ENCODE measurements at places on chromosomes 13 and 19.

GRCh38 chr13:33069365-33069764 lies 53.1 kb downstream of the KL start:
- no peak for DNase-seq

DNA sequence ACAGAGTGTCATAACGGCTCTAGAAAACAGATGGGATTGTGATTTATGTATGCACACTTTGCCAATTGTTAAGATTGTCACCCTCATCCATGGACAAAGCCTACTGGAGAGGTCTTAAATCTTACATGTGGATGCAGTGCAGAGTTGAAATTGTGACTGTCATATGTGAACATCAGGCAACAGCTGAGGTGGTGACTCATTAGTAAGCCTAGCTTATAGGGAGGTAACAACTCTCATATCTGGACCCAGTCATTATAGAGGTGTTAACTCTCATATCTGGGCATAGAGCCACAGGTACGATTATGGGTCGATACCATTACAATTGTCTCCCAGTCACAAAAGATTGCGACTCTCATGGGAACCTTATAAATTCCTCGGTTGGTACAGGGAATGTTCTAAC lies 29.8 kb upstream of the ZNF254 start:
- no peak for DNase-seq

DNA sequence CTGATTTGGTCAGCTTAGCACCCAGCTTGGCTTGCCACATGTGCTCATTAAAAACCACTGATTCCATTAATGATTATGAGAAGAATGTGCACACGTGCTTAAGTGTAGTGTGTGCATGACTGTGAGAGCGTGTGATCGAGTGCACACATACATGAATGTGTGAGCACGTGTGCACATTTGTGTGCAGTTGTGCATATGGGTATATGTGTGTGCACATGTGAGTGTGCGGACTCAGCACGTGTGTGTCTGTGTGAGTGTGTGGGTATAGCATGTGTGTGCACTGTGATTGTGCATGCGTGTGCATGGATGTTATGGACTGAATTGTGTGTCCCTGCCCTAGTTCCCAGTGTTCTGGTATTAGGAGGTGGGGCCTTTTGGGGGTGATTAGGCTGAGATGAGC lies 202.1 kb upstream of the ZNF536 start:
- DNase-seq = no peak

DNA sequence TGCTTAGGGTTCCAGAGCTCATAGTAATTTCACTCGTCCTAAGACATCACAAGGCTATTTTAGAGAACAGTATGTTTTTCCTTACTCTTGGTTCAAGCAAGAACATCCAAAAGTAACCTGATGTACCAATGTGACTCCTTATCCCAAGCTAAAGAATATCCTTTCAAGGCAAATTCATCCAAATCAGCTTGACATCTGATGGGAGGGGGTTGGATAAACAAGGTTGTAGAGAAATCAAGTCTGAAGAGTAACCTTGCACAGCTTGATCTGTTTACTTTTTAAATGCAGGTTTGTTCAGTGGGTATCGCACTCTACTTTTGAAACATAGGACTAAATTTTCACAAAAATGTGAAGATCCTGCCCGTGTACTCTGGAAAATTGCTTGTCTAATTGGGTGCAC lies 201.2 kb downstream of the GGACT start:
- DNase-seq = no peak

- DNase-seq = no peak
These were observed 82.3 kb upstream of the PDCD5 start for GRCh38 chr19:32498648-32499200.

- no peak for DNase-seq
These were observed 313.3 kb downstream of the HS6ST3 start for GRCh38 chr13:96403241-96403640.

DNA sequence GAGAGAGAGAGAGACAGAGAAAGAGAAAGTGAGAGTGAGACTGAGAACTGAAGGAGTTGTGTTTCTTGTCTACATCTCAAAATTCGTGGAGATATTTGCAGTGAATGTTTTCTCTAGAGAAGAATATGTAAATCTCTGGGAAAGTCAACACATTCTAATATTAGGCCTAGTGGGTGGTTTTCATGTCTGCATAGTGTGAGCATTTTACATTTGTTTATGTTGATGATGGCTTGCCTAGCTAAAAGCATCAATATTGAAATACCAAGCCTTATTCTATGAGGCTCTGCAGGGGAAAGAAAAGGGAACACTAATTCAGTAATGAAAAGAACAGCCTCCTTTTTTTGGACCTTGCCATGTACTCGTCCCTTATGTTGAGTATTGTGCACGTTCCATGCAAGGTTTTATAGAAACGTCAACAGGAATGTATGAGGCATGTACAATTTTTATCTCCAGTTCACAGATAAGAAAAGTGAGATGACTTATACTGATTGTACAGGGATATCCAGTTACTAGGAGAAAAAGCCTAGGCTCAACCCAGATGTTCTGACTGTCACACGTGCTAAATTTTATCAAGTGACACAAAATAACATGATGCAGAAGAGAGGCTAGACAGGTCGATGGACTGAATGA lies 1288.9 kb upstream of the SLC10A2 start:
- DNase-seq = no peak

- DNase-seq = peak; percentile 71
These were observed at the start of gene ZNF577 for GRCh38 chr19:51887522-51888498. Gene ZNF577, minus strand, starts transcription at chr19:51887951. Its CDS starts 7,569 bp downstream, at chr19:51880382.

DNA sequence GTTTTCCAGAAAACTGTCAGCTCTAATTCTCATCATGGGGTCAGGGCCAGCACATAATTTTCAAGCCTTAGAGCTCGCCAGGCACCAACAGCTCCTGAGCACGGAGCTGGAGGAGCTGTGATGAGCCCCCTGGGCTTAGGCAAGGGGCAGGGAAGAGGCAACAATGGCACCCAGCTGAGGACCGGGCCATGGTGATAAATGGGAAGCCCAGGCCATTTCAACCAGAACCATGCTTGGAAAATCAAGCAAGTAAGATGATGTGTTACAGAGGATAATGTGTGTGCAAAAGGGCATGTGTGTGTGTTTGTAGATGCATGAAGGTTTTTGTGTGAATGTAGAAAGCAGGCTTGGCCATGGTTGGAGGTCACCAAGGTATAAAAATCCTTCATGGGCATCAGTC lies 66.8 kb upstream of the UBAC2 start:
- DNase-seq = no peak

DNA sequence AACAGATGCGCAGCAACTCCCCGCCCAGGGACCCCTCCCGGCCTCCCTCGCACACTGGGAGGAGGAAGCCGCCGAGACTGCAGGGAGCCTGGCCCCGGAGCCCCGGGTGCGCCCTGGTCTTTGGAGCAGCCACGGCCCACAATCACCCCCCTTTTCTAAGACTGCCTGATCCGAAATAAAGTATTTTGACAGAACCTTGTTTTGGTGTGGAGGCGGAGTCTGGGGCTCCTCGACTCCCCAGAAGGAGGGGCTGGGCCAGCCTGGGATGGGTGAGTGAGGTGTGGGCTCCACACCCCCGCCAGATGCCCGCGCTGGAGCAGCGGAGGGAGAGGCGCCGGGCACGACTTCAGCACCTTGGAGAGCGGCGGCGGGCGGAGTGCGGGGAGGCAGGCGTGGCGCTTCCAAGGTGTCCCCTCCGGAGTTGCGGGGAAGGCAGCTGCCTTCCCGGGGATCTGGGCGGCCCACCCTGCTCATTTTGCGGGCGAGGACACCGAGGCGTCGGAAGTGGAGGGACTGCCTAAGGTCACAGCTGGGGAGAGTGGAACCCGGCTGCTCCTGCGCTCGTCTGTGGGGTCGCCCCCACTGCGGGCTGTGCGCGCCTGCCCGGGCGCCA lies 9.4 kb downstream of the SIRT6 start:
- no peak for DNase-seq

GRCh38 chr13:111356795-111357194 lies 36.4 kb downstream of the TEX29 start:
- no peak for DNase-seq

Measured in GF-D8 (cell line).